ENCODE measurements at places on chromosomes 3 and 15.

DNA sequence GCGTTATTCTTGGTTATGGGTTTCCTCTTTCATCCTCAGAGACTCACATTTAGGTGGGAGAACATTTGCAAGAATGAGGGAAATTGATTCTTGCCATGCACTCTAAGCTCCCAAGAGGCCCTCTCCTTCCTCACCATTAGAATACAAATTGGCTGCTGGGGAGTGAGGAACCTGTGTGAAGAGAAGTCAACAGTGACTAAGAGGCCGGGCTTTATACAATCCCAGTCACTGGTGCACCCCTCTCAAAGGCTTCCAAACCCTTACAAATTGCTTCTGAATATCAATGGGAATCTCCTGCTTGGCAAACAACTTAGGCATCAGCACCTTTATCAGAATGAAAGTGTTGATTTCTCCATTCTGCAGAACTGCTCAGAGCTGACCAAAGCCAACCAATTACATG, 16.5 kb upstream of the RGMA start:
- no peak for DNase-seq

GRCh38 chr15:52331490-52332240, 36.1 kb upstream of the MYO5C start:
- peak; percentile 50 for DNase-seq

DNA sequence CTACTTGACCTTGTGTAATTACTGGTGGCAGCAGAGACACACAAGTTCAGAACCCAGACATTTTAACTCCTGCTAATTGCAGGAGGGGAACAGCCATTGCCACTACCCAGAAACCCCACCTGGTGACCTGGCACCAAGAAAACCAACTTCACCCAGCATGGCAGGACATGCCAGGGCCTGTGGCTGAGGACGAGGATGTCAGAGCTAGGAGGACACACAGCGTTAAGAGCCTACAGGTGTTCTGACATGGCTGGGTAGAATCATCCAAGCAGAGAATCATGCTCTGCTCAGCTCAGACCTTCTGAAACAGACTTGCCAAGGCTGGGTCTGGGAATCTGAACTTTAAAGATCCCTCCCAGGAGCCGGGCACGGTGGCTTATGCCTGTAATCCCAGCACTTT, 11.7 kb upstream of the SPATA12 start:
- DNase-seq: no peak

DNA sequence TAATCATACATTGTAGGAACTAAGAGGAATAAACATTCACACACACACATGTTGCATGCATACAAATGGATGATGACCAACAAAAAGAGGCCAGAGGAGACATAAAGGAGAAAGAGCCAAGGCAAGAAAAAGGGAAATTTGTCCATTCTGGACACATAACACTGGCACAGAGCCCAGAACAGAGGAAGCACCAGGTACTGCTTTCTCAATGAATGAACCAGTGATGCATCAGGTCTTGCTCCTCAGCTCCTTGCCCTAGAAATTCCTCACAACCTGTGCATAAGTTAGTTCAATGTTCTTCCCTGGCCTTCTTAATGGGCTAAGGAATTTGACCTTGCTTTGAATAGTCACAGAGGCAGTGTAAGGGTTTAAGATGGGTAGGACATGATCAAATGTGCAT, 270.3 kb downstream of the ERC2 start:
- DNase-seq: no peak

GRCh38 chr15:75753145-75753544, 40.5 kb upstream of the CSPG4 start:
- no peak for DNase-seq

DNA sequence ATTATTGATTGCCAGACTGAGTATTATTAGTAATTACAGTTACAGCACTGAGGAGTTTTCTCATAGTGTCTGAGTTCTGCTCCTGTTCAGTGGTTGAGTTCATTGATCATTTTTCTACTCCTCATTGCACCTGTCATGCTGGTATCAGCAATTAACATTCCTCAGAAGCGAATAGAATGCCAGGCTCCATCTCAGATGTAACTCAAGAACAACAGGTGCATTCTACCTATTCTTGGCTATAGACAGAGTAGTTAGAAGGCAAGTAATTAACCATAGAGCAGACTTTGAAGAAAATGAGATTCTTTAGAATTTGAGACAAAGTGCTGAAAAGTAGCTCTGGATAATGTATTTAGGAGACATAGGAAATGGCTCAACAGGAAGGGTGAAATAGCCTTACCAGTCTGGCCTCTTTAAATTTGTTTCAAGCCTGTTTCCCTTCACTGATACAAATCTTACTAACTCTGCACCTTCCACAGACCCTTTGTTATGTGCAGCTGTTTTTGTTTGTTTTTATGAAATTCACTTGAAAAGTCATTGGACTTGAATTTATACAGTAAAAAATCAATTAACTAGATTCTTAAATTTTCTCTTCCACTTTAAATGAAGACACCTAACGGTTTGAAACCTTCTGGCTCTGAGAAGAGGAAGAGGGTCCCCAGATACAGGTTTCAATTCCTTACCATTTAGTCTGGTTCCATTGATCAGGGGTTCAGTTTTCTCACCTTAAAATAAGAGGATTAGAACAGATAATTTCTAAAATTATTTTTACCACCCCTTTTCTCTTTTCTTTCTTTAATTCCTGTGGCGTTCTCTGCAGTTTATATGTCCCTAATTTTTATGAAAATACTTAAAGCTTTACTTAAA, 109.6 kb downstream of the FNDC3B start:
- no peak for DNase-seq

DNA sequence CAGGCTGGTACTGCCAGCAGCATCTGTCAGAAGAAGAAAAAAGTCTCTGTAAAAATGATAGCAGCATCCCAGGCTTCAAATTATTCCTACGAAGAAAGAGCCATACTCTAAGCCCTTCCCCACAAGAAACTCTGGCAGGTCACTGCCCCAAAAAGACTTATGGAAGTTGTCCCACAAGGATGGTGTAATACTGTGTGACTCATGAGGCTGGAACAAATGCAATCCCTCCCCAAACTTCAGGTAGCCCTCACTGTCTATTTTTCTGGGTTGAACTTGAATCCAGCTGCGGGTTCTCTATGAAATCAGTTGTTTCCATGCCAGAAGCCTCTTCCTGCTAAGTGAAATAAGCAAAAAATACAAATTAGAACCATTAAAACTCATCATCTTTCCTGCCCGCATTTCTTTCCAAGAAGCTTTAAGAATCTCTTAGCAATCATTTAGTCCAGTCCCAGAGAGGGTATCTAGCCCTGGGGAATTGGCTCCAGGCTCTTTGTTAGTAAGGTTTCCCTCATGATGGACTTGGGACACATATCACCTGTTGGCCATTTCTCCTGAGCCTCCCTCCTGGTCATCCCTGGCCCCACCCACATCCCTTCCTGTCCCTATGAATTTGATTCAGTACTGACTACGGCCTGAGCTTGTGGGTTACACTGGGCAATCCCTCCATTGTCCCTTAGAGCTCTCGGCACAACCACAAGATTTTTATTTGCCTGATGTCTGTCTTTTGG, 51.7 kb downstream of the FAM174B start:
- no peak for DNase-seq

GRCh38 chr3:188455748-188456147, 301.8 kb downstream of the LPP start:
- no peak for DNase-seq

DNA sequence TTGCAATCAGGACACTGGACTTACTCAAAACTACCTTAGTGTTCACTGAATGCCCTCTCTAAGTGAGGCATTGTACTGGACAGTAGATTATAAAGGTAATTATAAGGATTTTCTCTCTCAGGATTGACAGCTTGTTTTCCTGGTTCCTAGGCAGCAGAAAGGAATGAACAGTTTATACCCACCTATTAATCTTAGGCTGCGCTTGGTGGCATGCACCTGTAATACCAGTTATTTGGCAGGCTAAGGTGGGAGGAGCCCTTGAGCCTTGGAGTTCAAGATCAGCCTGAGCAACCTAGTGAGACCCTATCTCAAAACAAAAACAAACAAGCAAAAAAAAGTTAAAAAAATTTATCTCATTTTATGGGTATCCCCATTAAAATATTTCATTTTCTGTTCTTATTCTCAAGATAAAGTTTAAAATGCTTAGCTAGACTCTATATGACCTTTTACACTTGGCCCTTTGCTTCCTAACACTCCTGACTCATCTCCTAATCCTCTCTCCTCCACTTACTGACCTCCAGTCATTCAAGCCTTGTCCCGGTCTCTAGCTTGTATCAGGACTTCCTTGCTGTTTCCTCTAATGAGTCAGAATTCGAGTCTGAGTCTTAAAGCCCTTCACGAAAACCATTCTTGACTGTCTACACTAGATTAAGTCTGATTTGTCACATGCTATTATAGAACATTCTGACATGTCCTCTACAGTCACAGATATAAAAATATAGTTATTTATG, 348.6 kb downstream of the NLGN1 start:
- no peak for DNase-seq
